ENCODE measurements at places on chromosomes 7 and 10. TPM values are rescaled to one million over a fixed set of nuclear protein-coding genes. Genes with fewer than 3 reads are reported as not detected.

DNA sequence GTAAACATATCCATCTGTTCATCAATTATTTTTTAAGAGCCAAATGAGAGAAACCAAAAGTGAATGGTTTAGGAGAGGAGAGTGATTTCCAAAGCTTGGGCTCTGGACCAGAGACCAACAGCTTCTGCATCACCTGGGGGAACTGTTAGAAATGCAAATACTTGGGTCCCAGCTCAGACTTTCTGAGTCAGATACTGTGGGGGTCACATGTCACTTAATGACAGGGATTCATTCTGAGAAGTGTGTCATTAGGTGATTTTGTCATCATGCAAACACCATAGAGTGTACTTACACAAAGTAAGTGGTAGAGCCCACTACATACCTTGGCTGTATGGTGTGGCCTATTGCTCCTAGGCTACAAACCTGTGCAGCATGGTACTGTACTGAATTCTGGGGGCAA, 128.5 kb upstream of the PRR15 start:
- no peak for DNase-seq

GRCh38 chr10:130177250-130177649, 41.1 kb downstream of the GLRX3 start:
- DNase-seq: no peak

DNA sequence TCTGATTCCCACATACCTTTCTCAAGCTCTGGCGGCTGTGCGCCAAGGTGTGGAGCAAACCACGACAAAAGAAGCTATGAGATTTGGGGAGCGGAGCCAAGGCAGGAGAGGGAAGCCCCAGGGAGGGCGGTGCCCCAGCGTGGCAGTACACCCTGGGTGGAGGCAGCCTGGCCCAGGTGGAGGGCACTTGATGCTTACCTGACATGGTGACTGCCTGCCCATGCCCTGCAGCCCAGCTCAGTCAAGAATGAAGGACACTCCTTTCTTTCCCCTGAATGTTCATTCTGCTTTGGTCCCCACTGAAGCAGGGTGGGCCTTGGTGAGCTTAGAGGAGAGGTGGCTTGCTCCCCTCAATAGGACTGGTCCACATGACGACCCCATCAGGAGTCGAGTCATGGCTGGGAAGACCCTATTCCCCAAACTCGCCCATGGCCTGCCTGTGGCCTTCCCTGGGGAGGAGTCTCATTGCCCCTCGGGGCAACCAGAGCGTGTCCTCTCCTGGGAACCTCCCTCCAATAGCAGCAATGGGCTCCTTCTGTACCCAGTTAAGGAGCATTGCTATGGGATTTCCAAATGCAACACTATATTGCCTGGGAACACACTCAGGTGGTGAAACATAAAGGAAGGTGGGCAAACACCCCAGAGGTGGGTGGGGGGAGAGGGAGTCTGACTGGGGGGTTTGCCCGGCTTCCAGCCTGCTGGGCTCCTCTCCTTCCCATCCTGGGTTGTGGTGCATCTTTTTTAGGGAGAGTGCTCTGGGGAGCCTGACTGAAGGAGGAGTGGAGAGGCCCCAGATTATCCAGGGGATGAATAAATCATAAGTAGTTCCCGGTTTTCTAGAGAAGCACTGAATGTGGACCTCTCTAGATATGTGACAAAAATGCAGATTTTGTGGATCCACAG, 22.7 kb downstream of the RAMP3 start:
- DNase-seq: peak; percentile 46

GRCh38 chr7:85695533-85695932, 508.7 kb upstream of the SEMA3D start:
- DNase-seq: no peak

CNTNAP2 gene
- not detected for total RNA-seq

NPFFR1 gene
- total RNA-seq: not detected

- no peak for DNase-seq
Measured at GRCh38 chr7:142866361-142867096, 11.7 kb downstream of the EPHB6 start.

DNA sequence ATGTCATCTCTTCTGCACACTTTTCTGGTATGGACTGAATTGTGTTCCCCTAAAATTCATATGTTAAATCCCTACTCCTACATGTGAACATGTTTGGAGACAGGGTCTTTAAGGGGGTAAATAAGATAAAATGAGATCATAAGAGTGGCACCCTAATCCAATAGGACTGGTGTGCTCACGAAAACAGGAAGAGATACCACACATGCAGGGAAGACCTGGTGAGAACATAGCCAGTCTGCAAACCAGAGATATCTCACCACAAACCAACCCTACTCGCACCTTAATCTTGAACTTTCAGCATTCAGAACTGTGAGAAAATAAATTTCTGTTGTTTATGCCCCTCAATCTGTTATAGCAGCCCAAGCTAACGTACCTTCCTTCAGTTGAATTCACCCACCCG, 51.8 kb downstream of the VWDE start:
- DNase-seq: no peak

- DNase-seq: no peak
Measured at GRCh38 chr10:52068485-52068884, 245.6 kb upstream of the DKK1 start.

DNA sequence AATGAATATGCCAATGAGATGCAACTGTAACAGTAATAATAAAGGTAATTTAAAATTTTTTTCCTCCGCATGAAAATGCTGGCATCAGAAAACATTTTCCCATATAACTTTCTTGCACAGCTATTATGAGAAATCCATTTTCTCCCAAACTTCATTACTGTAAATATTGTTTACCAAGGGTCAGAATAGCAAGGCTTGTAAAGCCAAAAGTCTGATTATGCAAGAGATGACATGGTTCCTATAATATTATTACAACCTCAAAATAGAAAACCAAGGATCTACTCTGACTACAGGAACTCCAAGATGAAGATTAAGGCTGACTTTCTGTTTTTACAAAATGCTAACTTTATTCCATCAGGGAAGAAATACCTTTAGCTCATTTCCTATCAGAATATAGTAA, 162.7 kb upstream of the CDK1 start:
- no peak for DNase-seq

AFAP1L2 gene
- total RNA-seq: 43.9 TPM

DNA sequence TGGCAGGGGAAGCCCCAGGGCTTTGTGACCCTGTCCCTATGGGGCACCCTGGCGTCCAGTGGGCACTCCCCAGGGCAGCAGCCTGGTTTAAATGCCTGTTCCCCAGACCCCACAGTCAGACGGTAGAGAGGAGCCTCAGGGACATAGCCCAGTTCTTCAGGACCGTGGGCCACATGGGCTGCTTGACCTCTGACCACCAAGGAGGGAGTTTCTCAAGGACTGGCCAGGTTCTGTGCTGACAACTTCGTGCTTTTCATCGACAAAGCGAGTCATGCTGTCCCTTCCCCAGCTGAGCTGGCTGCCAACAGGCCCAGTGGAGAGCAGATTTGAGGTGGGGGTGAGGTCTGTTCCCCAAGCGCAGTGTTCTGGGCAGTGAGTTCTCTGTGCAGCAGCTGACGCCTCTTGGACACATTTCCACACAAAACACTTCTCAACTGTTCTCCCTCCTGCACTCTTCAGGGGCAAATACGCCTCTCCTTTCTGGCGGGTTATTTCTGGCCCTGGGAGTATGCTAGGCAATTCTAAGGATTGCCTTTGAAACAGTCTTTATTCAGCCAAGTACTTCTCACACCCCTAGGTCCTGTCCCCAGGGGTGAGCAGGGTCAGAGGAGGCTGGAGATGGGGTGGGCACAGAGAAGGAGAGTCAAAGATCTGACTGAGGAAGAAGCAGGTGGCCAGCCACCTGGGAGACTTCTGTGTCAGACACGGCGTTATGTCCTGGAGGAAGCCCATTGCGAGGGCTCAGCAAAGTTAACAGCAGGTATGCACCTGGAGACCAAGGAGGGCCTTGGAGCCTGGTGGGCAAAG, 57.3 kb upstream of the CAMK2B start:
- DNase-seq: no peak

MYPN gene
- total RNA-seq: not detected

DNA sequence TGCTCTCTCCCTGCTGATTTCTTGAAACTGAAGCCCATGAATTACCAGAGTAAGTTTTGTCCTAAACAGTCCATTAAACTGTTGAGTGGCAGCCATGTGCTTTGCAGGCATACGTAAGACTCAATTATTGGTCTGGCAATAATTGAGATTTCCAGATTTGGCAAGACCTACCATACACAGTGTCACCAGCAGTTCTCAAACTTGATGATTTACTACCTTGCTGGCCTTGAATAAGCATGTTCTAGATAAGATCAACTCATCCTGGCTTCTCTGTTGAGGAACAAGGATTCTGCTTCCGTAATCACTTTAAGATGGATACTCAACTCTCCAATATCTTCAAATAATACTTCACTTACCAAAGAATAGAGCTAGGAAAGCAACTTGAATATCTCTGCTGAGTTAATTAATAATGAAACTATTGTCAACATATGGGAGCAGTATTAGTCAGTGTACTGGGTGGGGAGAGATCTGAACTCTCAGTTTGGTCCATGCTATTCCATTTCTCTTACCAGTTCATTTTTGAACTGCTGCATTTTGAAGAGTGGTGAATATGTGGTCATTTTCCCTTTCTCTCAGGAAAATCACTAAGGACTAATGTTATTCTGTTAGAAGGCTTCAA, 181.4 kb downstream of the IPMK start:
- DNase-seq: no peak

GRCh38 chr10:3222068-3222467, 49.5 kb upstream of the PITRM1 start:
- no peak for DNase-seq

GRCh38 chr10:5387169-5387568, 17.5 kb downstream of the TUBAL3 start:
- DNase-seq: no peak

NKX1-2 gene
- 0.33 TPM for total RNA-seq

DNA sequence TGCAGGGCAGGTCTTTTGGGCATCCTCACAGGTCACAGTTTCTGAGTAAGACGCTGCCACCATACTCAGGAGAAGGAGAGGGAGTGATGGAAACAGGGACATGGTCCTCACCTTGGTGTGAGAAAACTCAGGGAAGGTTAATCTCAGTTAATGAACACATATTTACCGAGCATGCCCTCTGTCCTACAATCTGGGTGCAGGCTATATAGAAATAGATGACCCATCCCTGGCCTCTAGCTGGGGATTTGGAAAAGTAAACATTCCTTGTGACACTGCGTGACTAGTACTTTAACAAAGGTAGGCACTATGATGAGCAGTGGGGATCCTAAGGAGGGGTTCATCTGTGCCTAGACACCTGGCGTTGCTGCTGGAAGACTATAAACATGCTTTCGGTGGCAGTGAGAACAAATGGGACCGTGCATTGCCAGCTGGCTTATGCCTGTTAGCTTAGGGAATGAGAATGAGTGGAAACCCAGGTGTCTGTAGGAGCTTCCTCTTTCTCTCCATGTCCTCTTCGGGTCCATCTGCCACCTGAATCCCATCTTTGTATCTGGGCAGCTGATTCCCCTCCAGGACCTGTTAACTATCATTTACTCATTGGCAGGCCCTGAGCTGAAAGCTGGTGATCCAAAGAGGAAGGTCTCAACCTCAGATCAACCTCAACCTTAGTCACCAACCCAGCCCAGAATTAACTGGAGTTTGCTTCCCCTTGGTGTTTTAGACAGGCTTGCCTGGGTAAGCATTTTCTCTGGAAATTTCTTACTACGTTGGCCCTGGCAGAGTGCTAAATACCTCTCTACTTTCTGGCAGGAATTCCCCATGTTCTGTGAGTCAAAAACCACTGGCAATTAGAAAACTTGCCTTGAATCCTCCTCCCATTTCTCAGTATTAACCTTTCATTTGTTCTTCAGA, 794 bp downstream of the MBL2 start:
- no peak for DNase-seq

DNA sequence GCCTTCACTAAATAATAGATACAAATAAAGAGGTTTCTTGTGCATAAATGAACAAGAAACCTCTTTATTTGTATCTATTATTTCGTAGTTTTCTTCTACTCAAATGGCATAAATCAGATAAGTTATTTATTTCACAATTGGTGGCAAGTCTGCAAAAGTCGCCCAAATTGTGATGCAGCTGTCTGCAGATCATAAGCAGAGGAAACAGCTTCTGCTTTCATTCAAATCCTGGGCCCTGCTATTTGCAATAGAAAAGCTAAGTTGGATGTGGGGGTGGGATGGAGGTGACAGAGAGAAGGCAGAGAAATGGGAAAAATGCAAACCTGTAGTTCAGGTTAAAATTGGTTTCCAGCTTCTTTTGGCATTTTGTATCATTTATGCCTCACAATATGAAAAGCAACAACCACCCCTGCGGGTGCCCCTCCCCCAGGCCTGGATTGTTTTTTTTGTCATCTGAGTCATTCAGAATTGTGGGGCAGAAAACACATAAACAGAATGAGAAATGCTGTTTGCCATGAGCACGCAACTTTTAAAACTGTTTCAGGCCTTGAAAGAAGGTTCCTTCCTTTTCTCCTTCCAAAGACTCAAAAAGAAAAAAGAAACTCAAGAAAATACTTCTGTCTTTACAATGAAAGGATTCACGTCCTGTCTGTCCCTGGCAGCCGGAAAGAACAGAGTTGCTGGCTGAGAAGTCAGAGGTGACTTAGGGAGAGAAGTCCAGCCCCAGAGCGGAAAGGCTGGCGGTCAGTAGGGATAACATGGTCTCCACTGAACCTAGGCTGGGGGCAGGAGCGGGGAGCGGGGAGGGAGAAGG, 132.9 kb downstream of the BAMBI start:
- no peak for DNase-seq

SUN3 gene
- not detected for total RNA-seq

All from breast epithelium (tissue), 4 donors.